ENCODE measurements at places on chromosomes 4 and X.

DNA sequence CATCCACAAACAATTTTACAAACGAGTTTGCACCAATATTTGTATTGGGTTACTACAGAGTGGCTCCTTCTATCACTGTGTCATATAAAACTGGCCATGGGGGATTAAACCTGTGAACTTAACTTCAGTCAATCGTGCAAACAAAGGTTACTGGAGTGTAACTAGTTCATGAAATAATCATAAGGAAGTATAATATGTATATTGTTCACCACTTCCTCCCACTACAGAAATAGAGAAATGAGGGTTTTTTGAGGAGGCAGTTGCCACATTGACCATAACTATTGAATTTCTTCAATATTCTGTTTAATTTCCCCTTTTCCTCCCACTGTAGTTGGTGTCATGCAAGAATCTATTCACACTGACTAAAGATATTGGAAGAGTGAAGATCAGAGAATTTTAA, at the start of gene GPR82:
GPR82 (plus strand) TSS at position 356 of the 400 bp plus-strand sequence. CDS start 2,846 bp downstream, outside the sequence.
- DNase-seq = no peak

GRCh38 chrX:24343719-24344118, 16.7 kb upstream of the SUPT20HL1 start:
- no peak for DNase-seq

GRCh38 chrX:155841232-155841631, 39.9 kb upstream of the VAMP7 start:
- no peak for DNase-seq

DNA sequence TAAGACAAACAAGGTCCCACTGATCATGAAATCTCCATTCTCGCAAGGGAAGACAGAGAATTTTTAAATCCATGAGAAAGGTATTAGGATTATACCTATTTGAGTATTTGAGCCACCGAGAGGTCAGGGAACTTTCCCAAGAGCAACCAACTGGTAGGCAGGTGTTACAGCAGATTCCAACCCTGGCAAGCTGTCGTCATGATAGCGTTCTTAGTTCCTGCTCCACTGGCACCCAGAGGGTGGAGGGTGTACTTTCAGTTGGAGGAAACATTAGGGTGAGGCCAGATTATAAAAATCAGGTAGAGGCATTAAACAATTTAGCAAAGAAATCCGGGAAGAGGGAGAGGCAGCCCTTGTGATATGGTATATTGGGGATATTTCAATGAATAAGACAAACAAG, 23.3 kb downstream of the COQ2 start:
- DNase-seq = no peak

All from epithelial cell of proximal tubule (primary cell).